ENCODE measurements at places on chromosomes 5 and 9. TPM values are rescaled to one million over a fixed set of nuclear protein-coding genes. Genes with fewer than 3 reads are reported as not detected.

NPR3 gene
- 10.8 TPM for total RNA-seq

GRCh38 chr9:68500457-68501381 lies 40.0 kb downstream of the TMEM252 start:
- no peaks in the 10 kb centered on the region for H3K36me3 ChIP-seq
- H3K4me1 ChIP-seq = no peaks in the 10 kb centered on the region
- no peak overlapping the region for H3K27ac ChIP-seq
- H3K4me3 ChIP-seq = no peak overlapping the region
- no peak for DNase-seq

GRCh38 chr5:137617528-137618205 lies 118.2 kb downstream of the KLHL3 start:
- no peak overlapping the region for H3K4me3 ChIP-seq
- DNase-seq = no peak
- H3K36me3 ChIP-seq = peaks cover 22% of the 10 kb centered on the region
- no peaks in the 10 kb centered on the region for H3K27me3 ChIP-seq
- no peaks in the 10 kb centered on the region for H3K4me1 ChIP-seq

STPG3 gene
- total RNA-seq = not detected

RIGI gene
- total RNA-seq = 9.3 TPM

- H3K4me1 ChIP-seq = peaks cover 45% of the 10 kb centered on the region
- no peak overlapping the region for H3K27ac ChIP-seq
- DNase-seq = no peak
- H3K27me3 ChIP-seq = no peaks in the 10 kb centered on the region
- no peaks in the 10 kb centered on the region for H3K36me3 ChIP-seq
These were observed 12.3 kb downstream of the SEPTIN8 start for GRCh38 chr5:132764671-132765238.

- no peak for DNase-seq
- H3K27ac ChIP-seq = no peak overlapping the region
- no peak overlapping the region for H3K4me3 ChIP-seq
- no peaks in the 10 kb centered on the region for H3K27me3 ChIP-seq
- no peaks in the 10 kb centered on the region for H3K4me1 ChIP-seq
These were observed 95.7 kb downstream of the INSL6 start for GRCh38 chr9:5089737-5090136.

DNA sequence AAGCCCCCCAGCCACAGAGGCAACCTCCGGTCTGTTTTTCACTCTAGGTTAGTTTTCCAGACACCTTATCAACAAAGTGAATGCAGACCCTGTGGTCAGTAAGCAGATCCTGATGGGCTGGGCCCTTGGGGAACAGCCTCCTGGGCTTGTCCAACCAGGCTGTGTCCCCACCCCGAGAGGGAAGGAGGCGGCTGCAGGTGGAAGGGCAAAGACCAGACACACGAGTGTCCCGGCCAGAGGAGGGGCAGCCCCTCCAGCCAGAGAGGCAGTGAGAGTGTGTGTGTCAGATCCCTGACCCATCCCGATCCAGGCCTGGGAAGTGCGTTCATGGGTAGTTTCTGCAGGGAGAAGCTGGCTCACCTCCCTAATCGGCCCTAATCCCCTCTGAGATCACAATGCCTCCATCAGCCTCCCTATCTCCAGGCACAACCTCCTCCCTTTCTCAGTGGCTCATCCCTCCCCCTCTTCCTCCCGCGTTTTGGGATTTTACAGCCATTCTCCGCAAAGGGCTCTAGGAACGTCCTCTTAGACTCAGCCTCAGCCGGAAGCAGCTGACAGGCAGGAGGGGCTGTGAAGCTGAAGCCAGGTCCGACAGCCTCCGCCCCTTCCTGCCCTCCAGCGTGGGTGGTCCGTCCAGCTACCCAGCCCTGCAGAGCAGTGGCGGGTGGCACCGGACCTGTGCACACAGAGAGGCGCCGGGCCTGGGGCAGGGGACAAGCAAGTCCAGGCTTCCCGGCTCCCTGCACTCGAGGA lies 9.7 kb downstream of the SLC12A7 start:
- H3K4me3 ChIP-seq = no peak overlapping the region
- no peaks in the 10 kb centered on the region for H3K4me1 ChIP-seq
- H3K36me3 ChIP-seq = no peaks in the 10 kb centered on the region
- H3K27me3 ChIP-seq = no peaks in the 10 kb centered on the region
- H3K27ac ChIP-seq = no peak overlapping the region

UGT3A1 gene
- total RNA-seq = not detected

DNA sequence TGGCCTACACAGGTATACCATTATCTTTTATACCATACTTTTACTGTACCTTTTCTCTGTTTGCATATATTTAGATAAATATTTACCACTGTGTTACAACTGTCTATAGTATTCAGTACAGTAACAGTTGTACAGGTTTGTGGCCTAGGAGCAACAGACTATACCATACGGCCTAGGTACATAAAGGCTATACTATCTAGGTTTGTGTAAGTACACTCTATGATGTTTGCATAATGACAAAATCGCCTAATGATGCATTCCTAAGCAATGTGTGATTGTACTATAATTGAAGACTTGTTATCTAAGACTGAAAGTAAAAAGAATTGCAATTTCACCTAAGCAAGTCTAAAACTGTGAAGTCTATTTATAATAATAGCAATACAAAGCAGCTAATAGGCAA lies 3.9 kb downstream of the C9orf72 start:
- no peaks in the 10 kb centered on the region for H3K36me3 ChIP-seq
- H3K4me3 ChIP-seq = no peak overlapping the region
- no peak overlapping the region for H3K27ac ChIP-seq
- peaks cover 17% of the 10 kb centered on the region for H3K4me1 ChIP-seq
- DNase-seq = no peak

DNA sequence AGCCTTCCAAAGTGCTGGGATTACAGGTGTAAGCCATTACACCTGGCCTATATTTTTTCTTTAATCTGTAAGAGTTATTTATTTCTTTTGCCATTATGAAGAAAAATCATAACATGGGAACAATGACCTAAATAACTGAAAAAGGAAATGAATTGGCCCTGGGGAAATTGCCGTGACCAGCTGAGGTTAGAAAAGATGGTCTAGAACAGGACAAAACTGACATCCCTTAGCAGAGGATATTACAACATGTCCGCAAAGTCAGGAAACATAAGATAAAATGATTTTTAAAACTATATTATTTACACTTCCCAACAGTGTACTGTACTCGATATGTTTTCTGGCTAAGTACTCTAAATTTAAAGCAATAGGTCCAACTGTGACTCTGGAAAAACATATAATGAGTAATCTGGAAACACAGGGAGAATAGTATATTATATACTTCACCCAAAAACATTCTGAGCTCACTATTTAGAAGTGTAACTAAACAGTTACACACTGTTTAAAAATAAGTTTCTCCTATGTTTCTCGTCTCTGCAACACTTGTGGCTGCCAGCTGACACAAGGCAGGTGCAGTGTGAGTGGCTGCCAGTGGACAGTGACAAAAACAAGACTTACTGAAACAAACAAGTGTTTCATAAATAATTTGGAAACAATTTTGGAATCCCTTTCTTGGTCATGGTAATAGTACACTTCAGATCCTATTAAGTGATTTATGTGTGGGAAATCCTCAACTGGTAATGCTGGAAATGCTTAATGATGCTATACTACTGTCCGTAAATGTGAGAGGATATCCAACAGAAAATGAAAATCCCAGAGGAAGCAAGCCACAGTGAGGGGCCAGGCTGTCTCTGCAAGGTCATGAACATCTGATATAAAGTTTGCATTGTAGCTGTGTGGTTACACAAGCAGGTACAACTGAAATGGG lies 69.1 kb downstream of the C9orf85 start:
- no peak for DNase-seq
- H3K4me1 ChIP-seq = no peaks in the 10 kb centered on the region
- no peaks in the 10 kb centered on the region for H3K27me3 ChIP-seq
- H3K27ac ChIP-seq = no peak overlapping the region
- peaks cover 20% of the 10 kb centered on the region for H3K36me3 ChIP-seq

DNA sequence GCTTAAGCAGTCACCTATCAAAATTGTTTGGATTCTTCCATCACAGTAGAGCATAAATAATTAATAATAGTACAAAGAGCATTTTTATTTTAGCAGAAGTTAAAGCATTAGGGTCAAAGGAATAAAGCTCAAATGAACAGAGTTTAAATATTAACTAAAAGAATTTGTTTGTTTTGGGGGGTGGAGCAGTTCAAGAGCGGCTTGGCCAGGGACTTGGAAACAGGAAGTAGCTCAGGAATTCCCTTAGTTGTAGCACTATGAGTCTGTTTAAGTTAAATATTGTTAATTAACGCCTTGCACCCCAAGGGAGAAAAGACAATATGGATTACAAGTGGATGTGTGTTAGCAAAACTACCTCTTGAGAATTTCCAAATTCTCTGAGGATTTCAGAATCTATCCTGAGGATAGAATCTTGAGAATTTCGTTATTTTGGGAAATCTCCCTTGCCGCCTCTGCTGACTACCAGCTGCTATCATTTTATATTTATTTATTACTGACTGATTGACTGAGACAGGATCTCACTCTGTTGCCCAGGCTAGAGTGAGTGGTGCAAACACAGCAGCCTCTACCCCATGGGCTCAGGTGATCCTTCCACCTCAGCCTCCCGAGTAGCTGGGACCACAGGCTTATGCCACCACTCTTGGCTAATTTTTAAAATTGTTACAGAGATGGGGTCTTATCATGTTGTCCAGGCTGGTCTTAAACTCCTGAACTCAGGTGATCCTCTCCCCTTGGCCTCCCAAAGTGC lies 96.7 kb upstream of the CHD1 start:
- no peak for DNase-seq
- no peaks in the 10 kb centered on the region for H3K36me3 ChIP-seq
- no peaks in the 10 kb centered on the region for H3K27me3 ChIP-seq

- H3K27ac ChIP-seq = no peak overlapping the region
- no peaks in the 10 kb centered on the region for H3K36me3 ChIP-seq
- H3K4me1 ChIP-seq = no peaks in the 10 kb centered on the region
- no peak for DNase-seq
- H3K27me3 ChIP-seq = no peaks in the 10 kb centered on the region
These were observed 9.5 kb downstream of the SIL1 start for GRCh38 chr5:139188558-139189270.

TUSC1 gene
- 40.0 TPM for total RNA-seq

GRCh38 chr9:136050701-136051452 lies 44.2 kb downstream of the NACC2 start:
- H3K4me3 ChIP-seq = peak overlapping the region; percentile 54
- H3K36me3 ChIP-seq = no peaks in the 10 kb centered on the region
- no peak for DNase-seq
- peak overlapping the region; percentile 24 for H3K27ac ChIP-seq
- no peaks in the 10 kb centered on the region for H3K4me1 ChIP-seq

GRCh38 chr5:180673371-180674089 lies 24.1 kb upstream of the FLT4 start:
- H3K27ac ChIP-seq = no peak overlapping the region
- peaks cover 43% of the 10 kb centered on the region for H3K27me3 ChIP-seq
- H3K4me1 ChIP-seq = no peaks in the 10 kb centered on the region
- DNase-seq = no peak
- H3K36me3 ChIP-seq = no peaks in the 10 kb centered on the region
- no peak overlapping the region for H3K4me3 ChIP-seq

DNA sequence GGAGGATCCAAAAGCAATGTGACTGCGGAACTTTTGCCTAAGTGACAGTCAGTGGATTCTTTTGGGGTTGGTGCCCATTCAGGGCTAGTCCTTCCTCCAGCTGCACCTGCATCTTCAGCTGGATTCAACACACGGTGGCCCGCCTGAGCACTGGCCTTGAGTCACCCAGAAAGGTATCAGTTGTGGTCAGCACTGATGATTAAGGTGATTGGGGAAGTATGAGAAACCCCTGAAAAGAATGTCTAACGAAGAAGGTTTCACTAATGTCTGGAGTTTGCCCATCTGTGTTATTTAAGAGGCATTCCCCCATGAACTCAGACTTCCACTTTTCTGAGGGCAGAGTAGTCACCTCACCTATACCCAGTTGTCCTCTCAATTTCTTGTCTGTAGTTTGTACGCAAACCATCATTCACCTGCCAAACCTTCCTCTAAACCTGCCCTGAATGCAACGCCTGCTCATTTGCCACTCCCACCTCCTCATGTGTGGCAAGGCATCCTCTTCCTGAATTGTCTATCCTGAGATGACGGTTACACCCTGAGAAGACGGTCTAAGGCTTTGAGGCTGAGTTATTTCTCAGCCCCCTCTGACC lies 27.2 kb downstream of the CSF2 start:
- H3K27me3 ChIP-seq = no peaks in the 10 kb centered on the region
- no peak overlapping the region for H3K27ac ChIP-seq
- H3K4me1 ChIP-seq = peaks cover 12% of the 10 kb centered on the region
- no peak overlapping the region for H3K4me3 ChIP-seq

TRIM52 gene
- 14.5 TPM for total RNA-seq

- no peaks in the 10 kb centered on the region for H3K4me1 ChIP-seq
- no peaks in the 10 kb centered on the region for H3K27me3 ChIP-seq
- H3K4me3 ChIP-seq = no peak overlapping the region
- H3K36me3 ChIP-seq = no peaks in the 10 kb centered on the region
These were observed 773.4 kb downstream of the BRINP1 start for GRCh38 chr9:118595719-118596305.

GRCh38 chr9:37126214-37126788 lies 5.9 kb downstream of the ZCCHC7 start:
- no peak for DNase-seq
- H3K27ac ChIP-seq = no peak overlapping the region
- no peaks in the 10 kb centered on the region for H3K27me3 ChIP-seq
- no peak overlapping the region for H3K4me3 ChIP-seq

CDO1 gene
- total RNA-seq = 1,118 TPM

GRCh38 chr5:169875091-169875728 lies 105.1 kb downstream of the INSYN2B start:
- DNase-seq = no peak
- H3K36me3 ChIP-seq = no peaks in the 10 kb centered on the region
- H3K4me1 ChIP-seq = no peaks in the 10 kb centered on the region
- H3K27ac ChIP-seq = peak overlapping the region; percentile 25
- H3K27me3 ChIP-seq = no peaks in the 10 kb centered on the region

GRCh38 chr9:112817860-112818203 lies 67.3 kb downstream of the SNX30 start:
- no peaks in the 10 kb centered on the region for H3K27me3 ChIP-seq
- DNase-seq = no peak
- H3K4me3 ChIP-seq = no peak overlapping the region
- H3K36me3 ChIP-seq = no peaks in the 10 kb centered on the region
- no peaks in the 10 kb centered on the region for H3K4me1 ChIP-seq

DNA sequence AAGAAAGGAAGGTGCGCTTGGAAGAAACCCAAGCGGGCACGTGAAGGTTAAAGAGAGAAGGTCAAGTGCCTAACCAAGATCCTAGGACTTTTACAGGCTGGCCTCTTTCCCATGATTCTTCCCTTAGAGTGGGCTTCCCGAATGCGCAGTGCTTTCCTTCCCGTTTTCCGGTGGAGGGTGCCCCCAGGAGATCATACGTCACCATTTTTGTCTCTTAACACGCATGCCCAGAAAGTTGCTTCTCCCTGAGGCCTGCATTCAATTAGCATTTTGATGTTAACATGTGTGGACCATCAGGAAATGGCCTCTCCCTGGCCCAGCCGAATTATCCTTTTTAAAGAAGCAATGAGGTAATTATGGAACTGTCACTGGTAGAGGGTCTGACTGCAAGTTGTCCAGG lies 1.9 kb upstream of the RUSC2 start:
- H3K4me1 ChIP-seq = no peaks in the 10 kb centered on the region
- no peaks in the 10 kb centered on the region for H3K36me3 ChIP-seq
- DNase-seq = no peak
- no peaks in the 10 kb centered on the region for H3K27me3 ChIP-seq
- peak overlapping the region; percentile 98 for H3K27ac ChIP-seq

ARL14EPL gene
- 0.21 TPM for total RNA-seq

Data from tibial nerve (tissue), 4 donors.